ENCODE measurements at places on chromosomes 6 and 20.

GRCh38 chr6:69217343-69217742 lies 579.5 kb downstream of the LMBRD1 start:
- no peak for DNase-seq

DNA sequence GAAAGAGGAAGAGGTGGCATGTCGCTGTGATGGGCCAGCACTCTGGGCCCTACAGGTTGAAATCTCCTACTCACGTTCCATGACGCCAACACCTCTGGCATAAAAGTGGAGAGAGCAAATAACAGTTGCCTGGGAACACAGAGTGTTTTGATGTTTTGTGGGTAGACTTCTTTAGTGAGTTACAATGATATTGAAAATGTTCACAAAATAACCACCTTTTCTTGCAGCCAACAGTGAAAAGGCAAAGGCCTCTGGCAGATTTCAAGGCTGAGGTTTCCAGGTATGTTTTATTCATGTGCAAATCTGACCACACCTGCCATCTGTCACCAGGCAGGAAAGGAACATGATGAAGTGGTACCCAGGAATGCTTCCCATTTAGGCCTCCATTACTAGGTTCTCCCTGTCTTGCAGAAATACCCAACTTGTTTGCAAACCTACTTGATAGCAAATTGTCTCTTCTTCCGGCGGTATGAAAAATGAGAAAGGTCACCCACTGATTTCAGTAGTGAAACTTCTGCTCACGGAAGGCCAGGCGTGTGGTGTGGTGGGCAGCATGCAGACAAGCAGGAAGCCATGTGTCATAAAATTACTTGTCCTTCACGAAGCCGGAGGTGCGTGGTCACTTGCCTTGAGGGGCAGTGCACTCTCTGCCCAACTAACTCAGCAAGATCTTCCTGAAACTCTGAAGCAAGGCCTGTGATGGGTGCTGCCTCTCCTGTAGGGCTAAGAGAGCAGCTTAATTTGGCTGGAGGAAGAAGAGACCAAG lies 299.1 kb upstream of the PRDM1 start:
- DNase-seq = no peak

DNA sequence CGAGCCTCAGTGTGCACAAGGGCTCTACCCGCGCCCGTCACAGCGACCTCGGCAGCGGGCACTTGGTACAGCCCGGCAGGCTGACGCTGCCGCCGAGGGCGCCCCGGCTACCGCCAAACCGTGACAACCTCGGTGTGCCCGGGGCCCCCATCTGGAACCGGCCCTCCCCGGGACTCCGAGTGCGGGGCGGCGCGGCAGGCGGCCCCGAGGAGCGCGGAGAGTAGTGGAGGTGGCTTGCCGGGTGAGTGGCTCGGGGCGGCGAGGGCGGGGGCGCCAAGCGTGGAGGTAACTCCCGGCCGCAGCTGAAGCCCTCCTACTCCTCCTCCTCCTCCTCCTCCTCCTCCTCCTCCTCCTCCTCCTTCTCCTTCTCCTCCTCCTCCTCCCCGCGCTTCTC lies at the start of gene ISM1:
TSS of gene ISM1 (plus strand) at position 371 of the 394 bp plus-strand sequence. CDS start 503 bp downstream, outside the sequence.
- no peak for DNase-seq

DNA sequence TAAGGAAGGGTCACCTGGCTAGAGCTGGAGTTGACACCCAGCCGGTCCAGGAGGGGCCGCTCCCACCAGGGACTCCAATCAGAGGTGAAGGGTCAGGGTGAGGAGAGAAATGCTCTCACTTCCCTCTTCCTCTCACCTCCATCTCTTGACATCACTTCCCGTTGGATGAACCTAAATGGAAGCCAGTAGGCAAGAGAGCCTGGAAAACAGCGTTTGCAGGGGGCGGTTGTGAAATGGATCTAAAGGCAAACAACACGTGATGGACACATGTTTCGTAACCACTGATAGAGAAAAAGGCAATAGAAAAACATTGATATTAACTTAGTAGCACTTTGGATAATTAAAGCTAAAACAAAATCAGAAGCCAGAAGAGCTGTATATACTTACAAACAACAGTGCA lies 105.6 kb upstream of the FOXA2 start:
- no peak for DNase-seq

- no peak for DNase-seq
Measured at GRCh38 chr6:139530561-139530960, 156.1 kb upstream of the CITED2 start.

DNA sequence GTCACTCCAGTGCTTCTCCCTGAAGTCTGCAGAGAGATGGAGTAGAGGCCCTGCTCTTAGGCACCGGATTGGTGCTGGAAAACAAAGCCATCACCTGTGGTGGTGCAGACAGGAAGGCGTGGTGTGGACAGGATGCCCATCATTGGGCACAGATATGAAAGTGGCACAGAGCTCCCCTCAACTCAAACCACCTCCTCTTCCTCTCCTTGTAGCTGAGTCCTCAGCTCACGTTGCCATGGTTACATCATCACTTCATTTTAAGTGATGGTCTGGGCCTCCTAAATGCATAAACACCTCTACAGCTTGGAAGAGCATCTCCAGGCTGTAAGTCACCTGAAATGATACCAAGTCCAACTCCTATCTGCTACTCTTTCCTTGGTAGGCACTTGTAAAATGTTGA lies 8.0 kb upstream of the RTF2 start:
- no peak for DNase-seq

DNA sequence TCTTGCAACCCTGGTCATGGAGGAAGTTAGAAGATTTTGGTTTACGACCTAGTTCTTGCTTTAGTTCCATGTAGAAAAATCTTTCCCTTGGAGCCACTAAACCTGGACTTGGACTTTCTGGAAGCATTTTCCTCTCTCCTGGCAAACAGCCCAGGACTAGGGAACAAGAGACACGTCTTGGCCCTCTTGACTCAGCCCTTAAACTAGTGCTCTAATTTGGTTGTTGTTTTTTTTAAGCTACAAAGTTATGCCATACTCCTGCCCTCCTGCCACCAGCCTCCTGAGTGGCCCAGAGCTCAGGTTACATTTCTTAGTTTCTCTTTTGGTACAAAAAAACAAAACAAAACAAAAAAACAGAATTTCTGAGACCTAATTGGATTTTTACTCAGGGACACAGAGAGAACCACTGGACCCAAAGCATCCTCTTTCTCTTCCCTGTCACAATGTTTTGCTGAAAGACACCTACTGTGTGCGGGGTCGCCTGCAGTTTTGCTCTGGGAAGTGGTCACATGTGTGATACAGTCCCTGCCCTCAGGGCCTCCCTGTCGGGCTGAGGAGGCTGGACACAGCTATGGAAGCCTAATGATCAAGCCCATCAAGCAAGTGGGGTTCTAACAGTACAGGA lies 32.3 kb upstream of the SCUBE3 start:
- DNase-seq = no peak

DNA sequence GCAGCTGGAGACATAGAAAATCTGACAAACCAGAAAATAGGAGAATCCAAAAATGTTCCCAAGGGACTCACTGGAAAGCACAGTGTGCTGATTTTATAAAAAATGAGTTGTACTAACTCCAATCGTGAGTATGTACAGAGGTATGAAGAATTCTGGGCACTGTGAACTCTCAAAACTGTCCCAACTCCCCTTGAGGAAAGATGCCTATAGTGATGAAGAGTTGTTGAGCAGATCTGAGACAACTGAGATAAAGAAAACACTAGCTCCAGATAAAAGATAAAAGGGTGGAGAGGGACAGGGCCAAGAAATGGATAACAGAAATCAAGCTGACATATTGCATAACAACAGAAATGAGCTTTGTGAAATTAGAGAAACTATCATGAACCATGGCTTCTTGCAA lies 481.4 kb downstream of the MAFB start:
- DNase-seq = no peak

Measured in globus pallidus (tissue), 1 donor.